ENCODE measurements at places on chromosomes 7 and 10.

DNA sequence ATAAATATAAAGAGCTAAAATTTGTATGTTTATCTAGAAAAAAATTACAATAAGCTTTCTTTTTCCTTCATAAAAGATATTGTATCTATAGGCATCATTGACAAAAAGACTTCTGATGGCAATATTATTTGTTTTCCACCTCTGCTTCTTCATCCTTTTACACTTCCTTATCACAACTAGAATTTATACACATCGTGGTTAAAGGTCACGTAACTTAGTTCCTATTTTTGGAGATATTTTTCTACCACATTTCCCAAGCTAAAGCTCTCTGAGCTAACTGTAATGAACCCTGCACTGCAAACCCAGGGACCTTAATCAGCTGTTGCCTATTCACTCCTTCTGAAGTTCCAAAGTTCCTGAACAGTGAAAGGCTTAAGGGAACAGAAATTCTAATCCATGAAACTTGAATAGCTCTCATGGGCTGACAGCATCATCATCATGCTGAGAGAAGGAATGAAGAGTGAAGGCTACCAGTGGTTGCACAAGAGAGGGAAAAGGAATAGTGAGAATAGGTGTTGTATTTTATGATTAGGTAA is 106.1 kb upstream of the SLC13A1 start:
- no peak for DNase-seq

DNA sequence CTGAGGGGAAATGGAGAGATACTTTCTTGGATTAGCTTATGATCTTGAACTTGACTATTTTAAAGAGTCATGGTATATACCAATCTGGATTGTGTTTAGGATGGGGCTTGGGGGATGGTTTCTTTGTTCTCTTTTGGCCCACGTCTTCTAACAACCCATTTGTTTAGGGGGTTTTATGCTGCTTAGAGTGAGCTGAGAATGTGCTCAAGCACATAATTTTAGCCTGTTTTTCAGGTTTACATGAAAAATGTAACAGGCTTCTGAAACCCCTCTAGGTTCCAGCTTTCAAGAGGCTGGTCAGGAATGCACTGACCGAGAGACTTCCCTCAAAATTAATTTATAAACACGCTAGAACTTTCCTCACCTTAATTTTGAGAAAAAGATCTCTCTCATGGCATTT is 94.3 kb downstream of the AUTS2 start:
- DNase-seq, result no peak

DNA sequence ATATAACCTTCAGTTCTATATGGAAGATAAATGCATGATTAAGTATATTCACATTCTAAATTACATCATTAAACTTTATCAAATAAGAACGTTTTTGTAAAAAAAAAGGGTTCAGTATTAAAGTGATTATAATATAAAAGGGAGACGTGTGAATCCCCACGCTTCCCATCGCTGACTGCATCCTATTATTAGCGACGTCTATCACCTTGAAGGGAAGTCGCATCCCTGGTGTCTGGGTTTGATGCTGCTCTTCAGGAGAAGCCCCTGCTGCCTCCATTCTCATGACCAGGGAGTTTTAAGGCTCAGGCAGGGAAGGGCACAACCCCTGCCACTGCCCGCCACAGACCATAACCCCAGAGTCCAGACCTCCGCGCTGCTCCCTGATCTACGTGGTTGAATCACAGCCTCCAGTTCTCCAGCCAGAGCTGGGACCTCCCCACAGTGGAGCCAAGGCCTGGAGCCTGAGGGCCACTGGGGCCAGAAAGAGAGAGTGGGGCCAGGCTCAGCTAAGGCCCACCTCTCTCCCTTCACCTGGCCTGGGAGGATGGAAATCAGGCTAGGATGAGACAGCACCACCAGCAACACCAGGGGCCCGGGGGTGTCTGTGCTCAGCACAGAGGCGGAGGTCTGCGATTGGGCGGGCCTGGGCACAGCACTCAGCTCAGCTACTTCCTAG is 130.6 kb downstream of the TCERG1L start:
- no peak for DNase-seq

DNA sequence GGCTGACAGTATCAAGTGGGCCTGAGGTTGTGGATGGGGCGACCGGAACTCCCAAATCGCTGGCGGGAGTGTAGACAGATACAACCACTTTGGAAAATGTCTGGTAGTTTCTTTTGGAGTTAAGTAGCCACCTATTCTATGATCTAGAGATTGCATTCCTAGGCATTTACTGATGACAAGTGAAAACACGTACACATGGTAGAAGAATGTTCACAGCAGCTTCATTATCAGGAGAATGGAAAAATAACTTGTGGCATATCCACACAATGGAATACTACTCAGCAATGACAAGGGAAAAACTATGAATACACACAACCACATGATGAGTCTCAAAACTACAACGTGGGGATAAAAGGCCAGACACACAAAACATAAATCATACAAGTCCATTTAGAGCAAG is 146.0 kb downstream of the MYOF start:
- DNase-seq, result no peak

GRCh38 chr7:143257501-143257900 is 5.7 kb upstream of the GSTK1 start:
- no peak for DNase-seq

DNA sequence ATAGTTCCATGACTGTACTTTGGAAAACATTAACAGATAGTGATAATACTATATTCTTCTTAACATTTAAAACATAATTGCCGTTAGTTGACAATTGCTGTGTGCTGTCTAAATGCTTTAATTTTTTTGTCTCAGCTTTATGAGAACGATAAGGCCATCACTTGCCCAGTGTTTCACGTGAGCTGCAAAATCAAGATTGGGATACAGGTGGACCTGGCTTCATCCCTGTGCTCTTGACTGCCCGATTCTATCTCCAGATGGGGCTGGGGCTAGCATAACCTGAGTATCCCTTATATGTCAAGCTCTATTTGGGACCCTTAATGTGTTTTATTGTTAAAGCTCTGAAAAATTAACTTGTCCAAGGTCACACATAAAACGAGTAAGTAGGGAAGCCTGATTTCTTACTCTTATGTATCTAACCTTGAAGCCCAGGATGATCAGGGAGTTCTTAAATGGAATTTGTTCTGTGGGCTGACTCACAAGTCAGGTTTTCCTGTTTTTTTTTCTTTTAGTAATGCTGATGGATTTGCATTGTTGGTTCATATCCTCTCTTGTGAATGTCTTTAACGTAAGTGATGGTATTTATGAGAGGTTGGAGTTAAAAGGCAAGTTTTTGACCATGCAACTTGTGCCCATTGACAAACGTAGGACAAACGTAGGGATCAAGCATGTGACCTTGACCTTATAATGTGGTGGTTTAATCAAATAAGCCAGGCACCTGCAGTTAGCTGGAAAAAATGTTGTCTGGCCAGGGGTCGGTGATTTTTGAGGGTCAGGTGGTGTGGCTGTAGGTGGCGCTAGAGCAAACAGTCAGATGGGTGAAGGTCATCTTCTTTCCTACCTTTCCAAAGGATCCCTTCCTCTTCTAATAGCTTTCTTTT is 3.6 kb downstream of the PRKAR2B start:
- DNase-seq, result no peak

DNA sequence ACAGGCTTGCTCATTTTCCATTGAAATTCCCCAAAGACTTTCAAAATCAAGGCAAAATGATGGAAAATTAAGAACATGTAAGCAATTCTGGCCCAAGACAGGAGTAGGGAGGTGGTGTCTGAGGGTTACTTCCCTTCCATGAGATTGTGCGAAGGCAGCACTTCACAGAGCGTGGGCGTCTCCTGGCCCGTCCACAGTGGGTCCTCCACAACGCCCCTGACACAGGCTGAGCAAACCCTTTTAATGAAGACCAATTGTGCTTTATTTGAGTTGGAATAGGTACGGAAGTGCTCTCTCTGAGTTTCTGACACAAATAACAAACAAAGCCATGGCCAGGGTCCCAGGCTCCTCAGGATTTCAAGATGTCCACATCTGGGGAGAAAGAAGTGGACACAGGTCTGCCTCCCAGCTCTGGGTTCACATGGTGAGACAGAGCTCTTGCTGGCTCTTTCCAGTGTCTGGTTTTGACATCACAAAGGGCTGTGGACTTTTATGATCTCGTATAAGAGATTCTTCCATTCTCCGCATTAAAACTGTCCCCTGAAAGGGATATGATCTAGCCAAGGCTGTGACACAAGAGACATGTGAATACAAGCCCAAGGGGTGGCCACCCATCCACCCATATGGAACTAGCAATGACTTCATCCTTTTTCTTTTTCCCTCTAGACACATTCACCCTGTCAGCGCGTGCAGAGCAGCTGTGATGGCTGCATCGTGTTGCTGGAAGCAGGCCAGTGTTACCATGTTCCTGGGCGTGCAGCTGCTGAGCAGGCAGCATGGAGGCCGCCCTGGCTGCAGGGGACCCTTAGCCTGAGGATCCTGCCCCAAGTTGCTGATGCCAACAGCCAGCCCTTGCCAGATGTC is 145.6 kb downstream of the ADAM12 start:
- DNase-seq, result peak; percentile 65

GRCh38 chr7:111018960-111019736 is 71.8 kb upstream of the LRRN3 start:
- peak; percentile 16 for DNase-seq

- peak; percentile 83 for DNase-seq
Measured at GRCh38 chr10:78802866-78803265, 265.9 kb upstream of the ZMIZ1 start.

GRCh38 chr7:113918946-113919345 is at the start of gene PPP1R3A:
Gene PPP1R3A (minus strand): TSS chr7:113919009. CDS start chr7:113918996, 13 bp downstream.
- peak; percentile 18 for DNase-seq

DNA sequence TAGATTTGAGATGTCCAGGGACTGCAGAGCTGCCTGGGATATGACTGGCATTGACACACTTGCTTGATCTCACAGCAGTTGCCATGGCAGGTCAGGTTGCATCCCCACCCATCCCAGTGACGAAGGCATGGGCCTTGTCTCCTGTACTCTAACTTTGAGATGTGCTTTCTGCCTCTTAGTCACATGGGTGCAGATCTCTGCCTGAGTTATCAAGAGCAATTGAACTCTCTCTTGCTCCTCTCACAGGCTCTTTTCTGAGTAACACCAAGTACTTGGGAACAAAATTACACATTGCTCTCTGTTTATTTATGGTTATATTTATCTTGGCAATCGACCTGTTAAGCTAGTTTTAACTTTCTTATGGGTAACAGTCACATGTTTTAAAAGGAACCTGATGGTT is 237.3 kb downstream of the NSUN6 start:
- no peak for DNase-seq

- DNase-seq, result peak; percentile 64
Measured at GRCh38 chr7:131688738-131689661, 132.6 kb upstream of the PODXL start.

DNA sequence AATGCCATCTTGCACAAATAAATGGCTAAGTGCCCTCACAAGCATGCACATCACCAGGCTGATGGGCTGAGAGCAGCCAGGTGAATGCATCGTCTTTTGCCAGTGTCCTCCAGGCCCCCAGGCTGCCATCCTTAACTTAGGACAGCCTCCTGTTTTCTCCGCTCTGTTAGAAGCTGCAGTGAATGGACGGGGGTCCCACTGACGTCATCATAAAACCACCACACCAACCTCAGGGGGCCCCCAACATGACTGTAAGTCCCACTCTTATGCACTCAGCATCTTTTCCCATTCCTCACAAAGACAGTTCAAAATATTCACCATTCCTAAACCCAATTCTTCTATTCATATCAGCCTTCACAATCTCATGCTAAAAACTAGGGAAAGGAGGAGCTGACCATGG is 34.4 kb downstream of the GLI3 start:
- DNase-seq, result no peak

All from left cardiac atrium (tissue), 4 donors.